EH (cell line): ENCODE measurements at places on chromosomes 11 and 22.

DNA sequence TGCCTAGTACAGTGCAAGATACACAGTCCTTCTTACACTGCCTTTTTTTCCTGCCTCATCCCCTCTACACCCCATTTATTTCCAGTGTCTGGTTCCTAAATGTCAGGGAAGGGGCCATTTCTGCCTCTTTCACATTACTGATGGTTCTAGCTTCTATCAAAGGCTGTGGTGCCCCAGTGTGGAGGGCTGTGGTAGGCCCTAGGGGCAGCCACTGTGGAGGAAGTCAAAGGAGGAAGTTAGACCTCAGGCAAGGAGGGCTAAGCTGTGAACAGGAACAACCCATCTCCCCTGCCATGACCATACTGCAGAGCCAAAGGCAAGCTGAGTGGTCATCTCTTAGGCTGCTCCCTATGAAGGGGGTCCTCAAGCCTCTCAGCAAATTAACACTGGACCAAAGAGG lies 81.9 kb upstream of the CRTAM start:
- no peak for DNase-seq

DNA sequence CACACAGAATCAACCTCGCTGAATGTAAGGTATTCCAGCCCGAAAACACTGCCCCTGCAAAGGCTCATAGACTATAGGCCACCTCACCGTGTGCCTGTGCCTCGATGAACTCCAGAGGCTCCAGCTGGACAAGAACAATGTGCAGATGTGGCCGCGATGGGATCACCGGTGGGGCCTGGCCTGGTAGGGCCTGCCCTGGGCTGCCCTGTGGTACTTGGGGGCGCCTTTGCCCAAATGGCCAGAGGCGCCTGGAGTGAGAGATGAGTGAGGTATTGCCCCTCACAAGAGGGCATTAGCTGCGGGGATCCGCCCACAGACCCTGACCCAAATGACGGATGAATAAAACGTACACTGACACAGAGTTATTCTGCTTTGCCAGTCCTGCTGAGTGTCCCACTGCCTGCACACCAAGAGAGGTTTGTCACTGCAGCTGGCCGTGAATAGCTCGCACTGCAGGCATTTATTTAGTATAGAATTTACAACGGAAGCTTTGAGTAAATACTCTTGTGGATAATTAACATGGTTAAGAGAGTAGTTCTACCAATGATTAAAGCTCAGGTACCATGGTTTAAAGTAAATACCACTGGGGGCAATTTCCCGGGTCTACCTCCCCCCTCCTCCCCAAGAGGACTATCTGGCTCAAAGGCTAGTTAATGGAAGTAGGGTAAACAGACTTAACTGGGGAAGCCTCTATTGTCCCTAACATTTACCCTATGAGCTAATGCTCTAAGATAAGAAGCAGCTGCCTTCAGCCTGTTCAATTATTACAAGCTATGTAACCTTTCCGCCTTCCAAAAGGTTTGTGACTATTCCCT lies 101.1 kb upstream of the IGLL5 start:
- no peak for DNase-seq

- no peak for DNase-seq
Observed at GRCh38 chr22:32574411-32574810, 99.8 kb downstream of the FBXO7 start.

DNA sequence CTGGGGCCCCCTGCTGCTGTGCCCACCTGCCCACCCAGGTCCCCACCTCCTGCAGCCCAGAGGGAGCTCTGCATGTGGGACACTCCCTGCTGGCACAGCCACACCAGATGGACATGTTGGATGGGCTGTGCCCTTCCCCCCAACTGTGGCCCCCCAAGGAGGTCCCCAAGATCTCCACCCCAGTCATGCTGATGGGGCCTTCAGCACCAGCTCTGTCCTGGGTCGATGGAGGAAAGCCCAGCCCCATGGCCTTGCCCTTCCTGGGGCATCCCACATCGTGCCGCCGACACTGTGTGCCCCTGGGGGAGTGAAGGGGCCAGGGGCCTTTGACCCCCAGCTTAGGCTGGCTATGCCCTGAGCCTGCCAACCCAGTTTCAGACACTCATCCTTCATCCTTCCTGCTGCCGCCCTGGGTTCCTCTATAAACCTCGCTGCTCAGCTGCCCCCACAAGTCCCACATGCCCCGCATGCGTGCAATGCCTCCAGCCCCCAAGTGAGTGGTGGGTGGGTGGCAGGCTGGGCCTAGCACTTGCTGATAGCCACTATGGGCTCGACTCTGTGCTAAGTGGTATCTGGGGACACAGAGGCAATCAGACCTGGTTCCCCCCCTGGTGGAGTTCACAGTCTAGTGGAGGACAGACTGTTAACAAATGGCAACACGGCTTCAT lies 3.9 kb upstream of the DPP3 start:
- DNase-seq: no peak

DNA sequence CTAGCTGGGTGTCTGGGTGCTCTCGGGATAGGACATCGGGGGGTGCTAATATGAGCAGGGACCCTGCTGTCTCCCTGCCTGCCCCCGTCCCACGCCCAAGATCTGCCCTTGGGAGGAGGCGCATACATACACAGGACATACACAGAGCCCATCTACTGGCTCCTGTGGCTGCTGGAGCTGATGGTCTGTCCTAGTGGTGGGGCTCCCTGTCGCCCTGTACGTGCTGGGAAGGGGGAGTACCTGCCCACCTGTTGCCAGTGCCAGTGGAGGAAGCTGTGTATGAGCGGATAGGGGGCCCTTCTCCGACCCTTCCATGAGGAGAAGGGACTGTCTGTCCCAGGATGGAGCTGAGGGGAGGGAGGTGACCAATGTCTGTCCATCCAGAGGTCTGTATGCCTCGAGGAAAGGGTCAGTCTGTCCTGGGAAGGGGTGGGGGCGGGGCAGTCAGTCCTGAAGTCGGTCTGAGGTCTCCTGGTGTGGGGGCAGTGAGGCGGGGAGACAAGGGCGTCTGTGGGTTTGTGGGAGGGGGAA lies 952 bp downstream of the TBC1D10A start:
- no peak for DNase-seq

DNA sequence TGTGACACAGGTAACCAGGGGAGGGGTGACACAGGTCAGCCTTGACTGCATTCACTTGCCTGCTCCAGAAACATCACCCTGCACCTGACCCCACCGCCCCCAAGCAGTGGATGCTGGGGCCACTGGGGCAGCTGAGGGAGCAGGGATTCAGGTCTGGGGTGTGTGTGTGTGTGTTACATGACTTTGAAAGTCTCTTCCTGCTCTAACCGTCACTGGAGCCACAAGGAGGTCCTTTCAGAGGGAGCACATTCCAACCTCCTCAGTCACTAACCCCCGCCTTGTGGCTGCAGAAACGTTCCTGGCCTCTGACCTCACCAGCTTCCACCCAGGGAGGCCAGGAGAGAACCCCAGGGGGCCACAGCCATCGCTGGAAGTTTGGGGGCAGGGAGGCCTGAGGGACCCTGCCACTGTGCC lies 2.9 kb upstream of the FOSL1 start:
- DNase-seq: peak; percentile 97

GRCh38 chr11:2381494-2382128 lies 4.5 kb downstream of the CD81 start:
- DNase-seq: no peak

DNA sequence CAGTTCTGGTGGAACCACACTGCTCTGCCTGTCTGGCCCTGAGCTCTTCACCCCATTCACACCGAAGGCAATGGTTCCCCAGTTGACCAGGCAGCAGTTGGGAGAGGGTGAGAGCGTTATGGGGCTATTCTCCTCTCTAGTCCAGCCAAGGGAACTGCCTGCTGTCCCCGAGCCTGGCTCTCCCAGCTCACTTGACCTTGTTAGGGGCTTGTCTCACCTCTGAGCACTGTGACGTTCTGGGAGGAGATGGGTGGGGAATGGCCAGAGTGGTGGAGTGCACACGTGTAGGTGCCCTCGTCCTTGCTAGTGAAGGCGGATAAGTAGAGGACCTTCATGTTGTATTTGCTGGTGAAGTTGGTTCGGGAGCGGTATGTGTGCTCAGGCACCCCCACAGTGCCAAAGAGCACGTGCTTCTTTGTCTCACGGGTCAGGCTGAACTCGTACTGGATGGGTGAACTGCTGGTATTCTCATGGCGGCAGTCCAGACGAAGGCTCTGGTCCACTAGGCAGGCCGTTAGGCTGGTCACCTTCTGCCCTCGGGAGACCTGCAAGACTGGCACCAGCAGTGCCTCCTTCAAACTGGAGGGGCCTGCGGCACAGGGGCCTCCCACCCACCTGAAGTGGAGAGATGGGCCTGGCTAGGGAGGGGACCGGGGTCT lies 3.0 kb downstream of the THY1 start:
- no peak for DNase-seq

DNA sequence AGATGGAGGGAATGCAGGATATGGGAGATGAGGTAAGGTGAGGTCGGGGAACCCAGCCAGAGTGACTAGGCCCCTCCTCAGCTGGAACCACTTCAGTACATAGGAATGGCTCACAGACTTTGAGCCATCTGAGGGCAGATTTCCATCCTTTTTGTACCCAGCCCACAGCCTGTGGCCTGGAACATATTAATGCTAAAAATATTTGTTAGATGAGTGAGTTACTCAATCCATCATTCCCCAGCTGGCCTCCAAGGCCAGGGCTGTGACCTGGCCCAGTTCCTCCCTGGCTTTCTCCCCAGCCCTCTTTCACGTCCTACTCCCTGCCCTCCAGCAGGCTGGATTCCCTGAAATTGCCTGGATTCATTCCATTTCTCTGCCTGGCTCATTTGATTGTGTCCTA lies 57.2 kb upstream of the PRDM11 start:
- peak; percentile 99 for DNase-seq

GRCh38 chr22:23709107-23709506 lies 18.3 kb downstream of the RGL4 start:
- peak; percentile 61 for DNase-seq

DNA sequence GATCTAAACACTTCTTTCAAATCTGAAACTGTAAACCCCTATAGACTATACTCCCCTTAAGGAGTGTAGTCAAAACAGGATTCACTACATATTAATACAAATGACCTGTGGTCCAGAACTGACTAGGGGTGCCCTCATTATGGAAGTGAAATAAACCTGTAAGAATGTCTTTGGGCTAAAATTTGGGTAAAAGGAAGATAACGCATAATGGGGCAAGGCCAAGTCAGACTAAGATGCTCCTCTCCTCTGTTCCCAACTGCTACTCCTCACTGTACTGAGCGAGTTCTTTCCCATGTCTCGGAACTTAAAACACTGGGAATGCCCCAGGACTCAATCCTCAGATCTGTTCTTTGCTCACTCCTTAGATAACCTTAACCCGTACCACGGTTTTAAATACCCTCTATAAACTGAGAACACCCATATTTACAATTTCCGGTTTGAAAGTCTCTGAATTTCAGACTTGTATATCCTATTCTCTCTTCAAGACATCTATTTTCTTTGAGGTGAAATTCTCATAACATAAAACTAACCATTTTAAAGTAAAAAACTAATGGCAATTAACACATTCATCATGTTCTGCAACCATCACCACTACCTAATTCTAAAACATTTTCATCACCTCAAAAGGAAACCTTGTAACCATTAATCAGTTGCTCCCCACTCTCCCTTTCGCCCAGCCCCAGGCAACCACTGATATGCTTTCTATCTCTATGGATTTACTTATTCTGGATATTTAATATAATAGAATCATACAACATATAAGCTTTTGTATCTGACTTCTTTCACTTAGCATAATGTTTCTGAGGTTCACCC lies 4.0 kb downstream of the THAP12 start:
- no peak for DNase-seq
